Umbilical cord (tissue), 2 donors: ENCODE measurements at places on chromosomes 6 and 20. TPM values are rescaled to one million over a fixed set of nuclear protein-coding genes. Genes with fewer than 3 reads are reported as not detected.

DUSP15 gene
- 6.0 TPM for total RNA-seq

GRCh38 chr6:23601811-23602345, 524.1 kb upstream of the NRSN1 start:
- DNase-seq = no peak

MACROD2 gene
- total RNA-seq = 69.6 TPM

- DNase-seq = no peak
Measured at GRCh38 chr20:61764471-61765025, 301.1 kb downstream of the TAF4 start.

- DNase-seq = no peak
Measured at GRCh38 chr20:39641423-39641822, 679.3 kb downstream of the DHX35 start.

DNA sequence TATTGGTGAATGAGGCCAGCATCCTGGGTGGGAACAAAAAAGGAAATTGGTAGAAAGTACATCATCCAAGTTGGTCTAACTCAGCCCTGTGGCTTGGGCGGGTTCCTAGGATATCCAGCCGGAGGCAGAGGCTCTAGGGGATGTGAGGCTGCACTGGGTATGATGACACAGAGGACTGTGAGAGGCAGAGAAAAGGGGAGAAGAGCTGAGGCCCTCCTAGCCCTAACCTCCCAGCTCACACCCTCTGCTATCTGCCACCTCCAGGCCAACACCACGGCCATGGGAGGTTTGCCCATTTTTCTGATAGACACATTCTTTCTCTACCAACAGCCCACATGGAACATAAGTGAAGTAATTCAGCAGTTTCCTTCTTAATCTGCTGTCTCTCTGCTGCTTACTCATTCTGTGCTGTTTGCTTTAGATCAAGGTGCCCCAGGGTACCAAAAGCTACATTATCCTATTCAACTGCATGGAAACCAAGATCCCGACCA, 284.4 kb downstream of the ESR1 start:
- no peak for DNase-seq

DNA sequence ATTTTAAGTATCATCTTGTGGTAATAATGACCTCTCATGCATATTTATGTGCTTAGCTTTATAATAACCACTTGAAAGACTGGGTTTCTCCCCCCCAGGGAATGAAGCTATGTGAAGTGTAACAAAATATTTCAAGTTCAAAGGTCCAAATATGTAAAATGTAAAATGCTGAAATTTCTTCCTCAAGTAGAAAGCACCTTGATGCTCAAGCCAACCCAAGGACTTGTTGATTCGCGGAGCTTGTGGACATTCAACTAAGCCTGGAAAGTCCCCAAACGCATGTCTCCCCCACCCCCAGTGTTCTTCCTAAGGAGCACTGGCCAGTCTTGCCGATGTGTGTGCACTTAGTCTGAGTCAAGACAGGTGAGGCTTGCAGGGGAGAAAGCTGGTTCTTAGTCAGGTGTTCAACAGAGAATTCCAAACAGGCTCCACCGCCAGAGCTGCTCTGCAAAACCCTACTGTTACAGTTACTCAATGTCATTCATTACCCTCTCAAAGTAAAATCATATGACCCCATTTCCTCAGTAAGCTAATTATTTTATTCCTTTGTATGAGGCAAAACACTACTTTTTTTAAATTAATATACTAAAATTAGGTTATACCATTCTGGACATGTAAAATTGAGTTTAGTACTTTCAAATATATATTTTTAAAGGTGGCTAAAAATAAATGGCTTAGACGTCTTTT, 46.9 kb upstream of the QKI start:
- no peak for DNase-seq
